Activated naive CD4-positive, alpha-beta T cell treated with anti-CD3 and anti-CD28 coated beads for 36 hours (primary cell): ENCODE measurements at places on chromosomes 3 and 15.

- DNase-seq: no peak
These were observed 33.0 kb downstream of the SNRK start for GRCh38 chr3:43319376-43319775.

DNA sequence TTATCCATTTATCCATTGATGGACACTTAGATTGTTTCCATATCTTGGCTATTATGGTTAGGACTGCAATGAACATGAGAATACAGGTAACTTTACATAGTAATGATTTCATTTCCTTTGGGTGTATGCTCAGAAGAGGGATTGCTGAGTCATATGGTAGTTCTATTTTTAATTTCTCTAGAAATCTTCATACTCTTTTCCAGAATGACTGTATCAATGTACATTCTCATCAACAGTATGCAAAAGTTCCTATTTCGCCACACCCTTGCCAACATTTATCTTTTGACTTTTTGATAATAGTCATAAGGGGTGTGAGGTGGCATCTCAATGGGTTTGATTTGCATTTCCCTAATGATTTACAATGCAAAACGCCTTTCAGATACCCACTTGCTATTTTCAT lies 6.2 kb upstream of the NIPA1 start:
- peak; percentile 47 for DNase-seq

DNA sequence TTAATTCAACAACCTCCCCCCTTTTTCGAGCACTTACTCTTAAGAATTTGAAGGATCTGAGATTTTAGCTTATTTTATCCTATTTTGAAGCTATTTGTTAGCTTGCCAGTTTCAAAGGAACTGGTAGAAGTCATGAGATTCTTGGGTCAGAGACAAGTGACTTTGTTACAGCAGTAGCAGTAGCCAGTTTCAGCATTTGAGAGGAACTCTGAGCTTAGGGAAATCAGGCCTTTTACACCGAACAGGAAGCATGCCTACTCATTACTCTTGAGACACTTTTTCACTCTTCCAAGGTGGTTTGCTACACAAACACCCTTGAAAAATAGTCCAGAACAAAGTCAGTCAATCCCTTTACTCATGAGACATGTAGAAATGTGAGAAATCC lies 24.5 kb upstream of the TM4SF1 start:
- DNase-seq: no peak

GRCh38 chr3:162082516-162082915 lies 585.9 kb downstream of the OTOL1 start:
- no peak for DNase-seq

- no peak for DNase-seq
These were observed 23.4 kb downstream of the XPC start for GRCh38 chr3:14154895-14155440.

GRCh38 chr3:78344918-78345317 lies 1305.0 kb downstream of the ROBO2 start:
- DNase-seq: no peak

GRCh38 chr15:59232476-59232875 lies 25.8 kb downstream of the LDHAL6B start:
- DNase-seq: no peak

- DNase-seq: no peak
These were observed 4.8 kb downstream of the LRRC58 start for GRCh38 chr3:120344349-120344748.

GRCh38 chr3:25130724-25131520 lies 297.1 kb upstream of the RARB start:
- no peak for DNase-seq

DNA sequence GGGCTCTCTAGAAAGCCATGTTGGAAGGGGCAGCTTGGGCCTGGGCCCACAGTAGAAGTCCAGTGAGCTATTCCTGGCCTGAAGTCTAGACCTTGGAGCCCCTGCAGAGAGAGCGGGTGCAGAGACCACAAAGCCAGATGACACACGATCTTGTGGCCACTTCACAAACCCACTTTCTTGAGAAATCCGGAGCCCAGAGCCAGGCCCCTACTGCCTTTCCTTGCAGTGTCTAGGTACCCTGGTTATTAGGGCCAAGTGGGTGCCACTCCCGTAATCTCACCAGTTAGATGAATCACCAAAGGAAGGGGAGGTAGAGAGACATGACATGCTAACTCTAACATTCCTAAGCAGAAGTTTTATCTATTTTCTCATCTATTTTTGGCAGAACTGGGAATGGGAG lies 72.5 kb upstream of the ADAMTSL3 start:
- DNase-seq: no peak

- DNase-seq: peak; percentile 62
These were observed 21.2 kb downstream of the NGRN start for GRCh38 chr15:90286678-90287077.

DNA sequence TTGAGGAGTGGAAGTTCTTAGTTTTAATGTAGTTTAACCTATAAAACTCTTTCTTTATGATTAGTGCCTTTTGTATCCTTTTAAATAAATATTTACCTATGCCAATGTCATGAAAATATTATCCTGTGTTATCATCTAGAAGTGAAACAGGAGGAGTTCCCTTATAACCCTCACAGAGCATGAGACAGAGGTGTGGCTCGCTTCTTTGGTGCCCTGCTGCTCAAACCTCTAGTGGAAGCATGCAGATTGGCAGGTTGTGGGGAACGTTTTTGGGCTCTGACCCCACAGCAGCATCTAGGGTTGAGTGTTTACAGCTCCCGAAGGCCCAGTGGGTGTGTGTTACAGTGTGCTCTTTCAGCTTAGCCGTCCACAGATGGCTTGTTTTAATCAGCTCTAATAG lies 459.4 kb upstream of the AZI2 start:
- DNase-seq: no peak

- no peak for DNase-seq
These were observed 948.2 kb upstream of the CFAP20DC start for GRCh38 chr3:59998058-59998457.

DNA sequence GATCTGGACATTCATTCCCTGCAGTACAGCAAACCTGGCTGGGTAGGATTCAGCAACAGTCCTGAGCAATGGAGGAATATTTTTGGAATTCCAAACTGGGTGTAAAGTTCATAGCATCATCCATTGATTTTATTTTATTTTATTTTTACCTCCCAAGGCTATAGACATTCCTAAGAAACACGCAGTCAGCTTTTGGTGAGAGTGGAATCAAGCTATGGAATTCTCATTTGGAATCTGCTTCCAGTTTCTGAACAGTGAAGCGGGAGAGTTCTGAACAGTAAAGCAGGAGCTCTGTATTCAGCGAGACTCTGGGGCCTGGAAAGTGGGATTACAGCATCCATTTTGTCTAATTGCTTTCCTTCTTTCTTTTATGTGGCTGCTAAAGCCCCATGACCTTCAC lies 1.4 kb upstream of the PDZRN3 start:
- DNase-seq: no peak

- no peak for DNase-seq
These were observed 60.5 kb upstream of the TBC1D5 start for GRCh38 chr3:17802950-17803349.

DNA sequence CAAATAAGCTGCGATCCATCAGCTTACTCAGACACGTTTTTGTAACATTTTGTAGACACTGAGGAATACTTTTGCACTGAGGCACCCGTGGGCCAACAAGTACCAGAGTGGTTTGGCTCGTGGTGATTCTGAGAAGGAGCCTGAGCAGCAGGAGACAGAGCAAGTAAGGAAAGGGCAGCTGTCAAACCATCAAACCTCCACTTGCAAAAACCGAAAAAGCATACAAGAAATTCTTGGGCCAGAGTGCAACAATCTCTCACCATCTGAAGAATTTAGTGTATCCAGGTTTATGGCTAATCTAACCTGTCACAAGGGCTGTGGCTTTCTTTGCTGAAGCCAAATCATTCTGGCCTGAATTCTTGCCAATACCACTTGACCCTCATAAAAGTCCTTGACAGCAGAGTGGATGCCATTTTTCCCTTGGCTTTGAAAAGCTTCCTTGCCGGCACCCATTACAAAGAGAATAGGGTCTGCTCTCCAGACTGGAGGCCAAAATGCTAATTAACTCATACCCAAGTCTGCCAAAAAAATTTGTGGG lies 56.7 kb downstream of the MYO1E start:
- no peak for DNase-seq

DNA sequence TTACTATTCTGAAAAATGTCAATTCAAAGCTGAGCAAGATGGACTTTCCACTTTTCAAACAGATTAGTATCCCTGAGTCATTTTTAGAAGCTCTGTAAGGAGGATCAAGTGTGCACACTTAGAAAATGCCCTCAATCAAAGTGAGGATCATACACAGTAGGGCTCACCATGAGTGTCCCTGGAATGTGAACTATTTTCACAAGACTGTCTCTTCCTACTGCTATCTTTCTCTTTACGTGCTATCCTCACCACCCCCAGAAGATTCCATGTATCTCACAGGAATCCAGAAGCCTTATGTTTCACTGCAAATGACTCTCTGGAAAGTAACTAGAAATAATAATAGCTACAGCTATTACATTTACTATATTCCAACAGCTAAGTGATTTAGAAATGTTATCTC lies 349.9 kb upstream of the TGFBR2 start:
- no peak for DNase-seq

GRCh38 chr3:1380926-1381646 lies 288.3 kb downstream of the CNTN6 start:
- no peak for DNase-seq

- no peak for DNase-seq
These were observed 341.8 kb downstream of the RAP2B start for GRCh38 chr3:153503873-153504272.

DNA sequence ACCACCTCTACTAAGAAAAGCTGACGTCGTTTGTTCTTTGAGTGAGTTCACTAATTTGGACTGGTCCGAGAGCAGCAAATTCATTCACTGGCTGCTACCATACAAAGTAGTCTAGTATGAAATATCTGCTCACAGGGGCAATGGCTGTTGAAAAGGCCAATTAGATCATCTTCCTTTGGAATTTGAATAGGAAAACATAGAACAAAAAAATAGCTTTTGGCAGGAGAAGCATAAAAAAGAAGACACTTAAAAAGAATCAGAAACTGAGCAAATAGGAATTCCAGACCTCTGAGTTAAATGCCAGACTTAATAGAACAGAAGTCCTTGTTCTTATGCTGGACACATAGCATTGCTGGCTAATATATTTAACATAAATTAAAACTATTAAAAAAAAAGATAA lies 159.3 kb downstream of the IL1RAP start:
- DNase-seq: no peak

GRCh38 chr3:105913616-105914015 lies 44.8 kb upstream of the CBLB start:
- DNase-seq: no peak

GRCh38 chr3:37200141-37200540 lies 25.8 kb upstream of the LRRFIP2 start:
- no peak for DNase-seq

- no peak for DNase-seq
These were observed 83.7 kb downstream of the VGLL4 start for GRCh38 chr3:11559816-11560633.

GRCh38 chr15:82870727-82871320 lies 61.4 kb downstream of the WHAMM start:
- DNase-seq: no peak

GRCh38 chr3:64599651-64600050 lies 88.1 kb downstream of the ADAMTS9 start:
- DNase-seq: no peak

- DNase-seq: no peak
These were observed 14.2 kb downstream of the SERPINI1 start for GRCh38 chr3:167749728-167750127.

DNA sequence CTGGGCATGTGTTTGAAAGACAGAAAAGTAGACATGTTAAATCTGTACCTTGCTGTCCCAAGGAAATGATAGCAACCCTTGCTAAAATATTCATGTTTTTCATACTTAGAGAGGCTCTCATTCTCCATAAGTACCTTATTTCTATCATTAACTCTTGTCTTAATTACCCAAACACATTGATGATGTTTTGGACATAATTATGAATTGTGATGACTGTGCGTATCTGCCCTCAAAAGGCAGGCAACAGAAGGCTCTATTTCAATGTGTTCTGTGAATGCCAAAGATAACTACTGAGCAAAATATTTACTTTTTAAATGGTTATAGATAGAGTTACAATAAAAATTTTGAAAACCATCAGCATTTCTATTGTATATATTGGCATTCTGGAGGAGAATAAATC lies 1263.8 kb downstream of the ZPLD1 start:
- DNase-seq: no peak

DNA sequence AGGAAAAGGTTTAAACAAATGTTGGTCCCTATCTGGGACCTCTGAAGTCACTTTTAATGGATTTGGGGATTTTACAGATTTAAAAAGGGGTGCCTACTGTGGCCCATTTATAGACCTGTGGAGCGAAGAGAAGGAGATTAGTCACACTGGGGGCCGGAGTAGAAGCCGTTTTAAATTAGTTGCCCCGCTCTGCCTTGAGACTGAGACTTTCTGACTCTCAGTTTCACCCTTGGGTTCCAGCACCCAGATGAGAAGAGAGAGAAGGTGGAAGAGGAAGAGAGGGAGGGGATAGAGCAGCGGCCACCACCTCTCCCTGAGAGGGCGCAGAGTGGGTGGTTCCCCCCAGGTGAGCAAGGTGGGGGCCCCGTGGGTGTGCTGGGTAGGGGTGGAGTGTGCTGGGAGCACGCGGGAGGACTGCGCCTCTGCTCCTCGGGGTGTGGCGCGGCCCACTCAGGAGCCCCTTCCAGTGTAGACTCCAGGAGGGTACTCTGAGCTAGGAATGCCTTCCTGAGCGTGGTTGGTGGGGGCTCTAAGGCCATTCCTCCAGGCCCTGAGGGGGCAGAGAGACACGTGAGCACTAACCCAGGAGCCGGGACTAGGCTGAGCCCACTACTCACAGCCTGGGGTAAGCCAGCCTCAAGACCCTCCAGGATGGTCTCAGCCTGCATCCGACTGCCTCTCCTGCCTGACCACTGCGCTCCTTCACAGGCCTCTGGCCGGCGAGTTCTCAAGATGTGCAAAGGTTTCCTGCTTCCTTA lies 32.6 kb upstream of the RAB6B start:
- DNase-seq: no peak

- DNase-seq: no peak
These were observed 133.4 kb downstream of the CHST2 start for GRCh38 chr3:143252931-143253330.

GRCh38 chr3:99536555-99537314 lies 101.7 kb upstream of the COL8A1 start:
- DNase-seq: no peak

DNA sequence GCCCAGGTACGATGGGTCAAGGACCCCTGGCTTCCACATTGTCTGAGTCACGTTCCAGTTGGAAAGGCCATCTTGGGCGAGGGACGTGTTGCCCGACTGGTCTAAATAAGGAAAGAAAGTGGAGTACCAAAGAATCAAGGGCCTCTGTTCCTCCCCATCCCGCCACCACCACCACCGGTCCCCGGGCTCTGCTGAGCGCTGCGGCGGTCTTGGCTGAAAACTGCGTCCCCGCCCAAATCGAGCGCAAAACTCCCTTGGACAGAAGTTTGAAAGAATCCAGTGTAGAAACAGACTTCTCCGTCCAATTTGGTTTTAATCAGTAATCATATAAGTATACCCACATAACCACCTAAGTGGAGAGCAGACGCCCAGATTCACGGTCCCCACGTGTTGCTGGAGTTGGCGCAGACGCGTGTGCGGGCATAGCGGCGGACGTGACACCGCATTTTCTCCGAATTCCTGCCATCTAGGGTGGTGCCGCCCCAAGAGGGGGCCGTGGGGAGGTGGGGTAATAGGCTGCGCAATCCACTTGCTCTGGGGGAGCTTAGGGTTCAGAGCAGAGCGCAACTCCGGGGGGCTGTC lies 243.8 kb upstream of the TOPAZ1 start:
- peak; percentile 37 for DNase-seq
